ENCODE measurements at places on chromosomes 4 and X.

DNA sequence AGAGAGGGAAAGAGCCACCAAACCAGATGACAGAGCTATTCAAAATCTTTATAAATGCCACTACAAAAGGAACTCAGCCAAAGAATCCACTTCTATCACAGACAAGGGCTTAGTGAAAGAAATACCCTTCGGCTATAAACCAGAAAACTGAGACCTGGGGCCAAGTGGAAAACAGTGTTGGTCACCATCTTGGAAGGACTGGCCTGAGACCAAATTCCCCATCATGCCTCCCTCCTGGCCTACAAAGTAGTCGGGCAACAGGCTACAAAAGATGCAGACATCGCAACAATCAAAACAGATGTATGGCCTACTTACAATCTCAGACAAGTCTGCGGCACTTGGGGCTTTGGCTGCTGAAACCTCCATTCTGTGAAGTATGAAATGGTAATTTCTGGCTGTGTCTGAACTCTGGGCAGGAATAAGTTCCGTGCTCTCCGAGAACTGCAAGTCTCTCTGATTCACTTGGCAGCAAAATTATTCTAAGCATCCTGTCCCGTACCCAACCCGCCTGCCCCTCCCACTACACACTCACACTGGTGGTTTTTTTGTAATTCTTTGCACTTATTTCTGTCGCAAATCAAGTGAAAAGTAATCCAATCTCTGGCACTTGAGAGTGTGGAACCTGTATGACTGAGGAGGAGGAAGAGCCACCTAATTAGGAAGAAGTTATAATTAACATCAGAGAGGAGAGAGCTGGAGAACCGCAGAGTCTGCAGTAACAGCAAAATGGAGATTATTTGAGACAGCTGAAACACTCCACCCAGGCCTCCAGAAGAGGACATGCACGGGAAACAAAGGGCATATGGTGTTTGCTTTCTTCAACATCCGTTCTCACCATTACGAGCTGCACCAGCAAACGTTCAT, 87.8 kb downstream of the SH3KBP1 start:
- no peak for DNase-seq

GRCh38 chrX:154457491-154458115, 478 bp upstream of the PLXNA3 start:
- DNase-seq = no peak

- DNase-seq = no peak
Measured at GRCh38 chrX:21781525-21781924, 23.6 kb upstream of the SMPX start.

DNA sequence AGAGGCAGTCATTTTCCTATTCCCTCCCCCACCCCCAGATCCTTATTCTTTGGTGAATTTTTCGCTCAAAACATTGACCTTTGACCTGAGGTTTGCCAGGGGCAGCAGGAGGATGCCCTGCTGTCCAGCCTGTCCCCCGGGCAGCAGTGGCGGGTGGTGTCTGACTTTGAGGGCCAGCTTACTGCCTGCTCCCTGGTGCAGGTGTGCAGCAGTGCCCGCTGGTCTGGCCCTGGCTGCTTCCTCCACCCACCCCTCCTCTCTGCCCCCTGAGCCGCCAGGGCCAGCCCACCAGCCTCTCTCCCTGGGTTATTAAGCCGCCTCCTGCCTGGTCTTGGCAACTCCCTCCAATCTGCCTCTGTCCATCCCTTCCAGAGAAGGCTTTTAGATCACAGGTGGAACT, 40.8 kb upstream of the GRPEL1 start:
- no peak for DNase-seq

GRCh38 chr4:74315376-74315775, 7.1 kb downstream of the EPGN start:
- no peak for DNase-seq

GRCh38 chrX:2967584-2967983, 38.4 kb upstream of the ARSD start:
- no peak for DNase-seq

- no peak for DNase-seq
Measured at GRCh38 chr4:5881340-5881739, 11.5 kb downstream of the CRMP1 start.

DNA sequence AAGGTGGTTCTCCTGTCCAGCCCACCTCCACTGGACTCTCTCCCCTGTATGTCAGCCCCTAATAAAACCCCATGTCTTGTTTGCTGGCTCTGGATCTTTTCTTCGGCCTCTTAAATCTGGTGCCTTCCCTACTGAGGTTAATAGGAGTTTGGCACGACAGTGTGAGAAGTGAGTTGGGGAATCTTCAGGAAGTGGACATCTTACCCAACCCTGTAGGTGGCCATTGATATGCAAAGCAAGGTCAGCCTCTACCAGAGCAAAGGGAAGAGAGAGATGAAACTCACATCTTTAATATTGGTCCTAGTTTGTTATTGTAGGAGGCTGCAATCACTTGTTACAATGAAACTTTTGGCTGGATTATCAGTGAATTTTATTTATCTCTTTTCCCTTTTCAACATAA, 111.7 kb downstream of the CHRDL1 start:
- no peak for DNase-seq

GRCh38 chr4:56134266-56134665, 185.5 kb downstream of the CEP135 start:
- no peak for DNase-seq
